ENCODE measurements at places on chromosomes 3 and 15.

DNA sequence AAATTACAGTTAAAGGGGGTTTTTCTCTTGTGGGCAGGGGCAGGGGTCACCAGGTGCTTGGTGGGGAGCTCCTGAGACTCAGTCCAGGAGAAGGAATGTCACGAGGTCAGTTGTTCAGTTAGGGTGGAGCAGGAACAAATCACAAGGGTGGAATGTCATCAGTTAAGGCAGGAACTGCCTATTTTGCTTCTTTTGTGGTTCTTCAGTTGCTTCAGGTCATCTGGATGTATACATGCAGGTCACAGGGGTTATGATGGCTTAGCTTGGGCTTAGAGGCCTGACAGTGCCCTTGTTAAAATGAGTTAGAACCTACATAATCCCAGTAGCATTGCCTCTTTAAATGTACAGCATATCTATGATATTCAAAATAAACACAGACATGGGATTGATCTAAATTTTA is 120.2 kb upstream of the CHD2 start:
- DNase-seq, result no peak

GRCh38 chr3:105402287-105402801 is 35.6 kb downstream of the ALCAM start:
- no peak for DNase-seq

GRCh38 chr3:6679510-6679909 is 181.4 kb upstream of the GRM7 start:
- DNase-seq, result no peak

DNA sequence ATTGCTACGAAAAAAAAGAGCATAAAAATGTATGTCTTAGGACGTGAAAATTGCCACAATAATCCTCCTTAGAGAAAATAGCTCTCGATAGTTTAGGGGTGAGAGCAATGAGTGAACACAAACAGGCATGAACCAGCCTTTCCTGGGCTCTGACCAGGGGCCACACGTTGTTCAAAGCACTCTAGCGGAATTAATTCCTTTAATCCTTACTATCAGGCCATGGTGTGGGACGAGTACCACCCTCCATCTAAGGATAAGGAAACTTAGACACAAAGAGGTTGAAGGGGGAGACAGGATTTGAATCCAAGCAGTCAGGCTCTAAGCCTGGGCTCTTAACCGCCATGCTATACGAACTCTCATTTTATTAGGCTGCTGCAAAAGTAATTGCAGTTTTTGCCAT is 81.9 kb upstream of the CACNA2D3 start:
- DNase-seq, result no peak

- DNase-seq, result no peak
These were observed 72.1 kb downstream of the CLSTN2 start for GRCh38 chr3:140007081-140007480.

- no peak for DNase-seq
These were observed 28.7 kb upstream of the ZNF148 start for GRCh38 chr3:125403789-125404188.

DNA sequence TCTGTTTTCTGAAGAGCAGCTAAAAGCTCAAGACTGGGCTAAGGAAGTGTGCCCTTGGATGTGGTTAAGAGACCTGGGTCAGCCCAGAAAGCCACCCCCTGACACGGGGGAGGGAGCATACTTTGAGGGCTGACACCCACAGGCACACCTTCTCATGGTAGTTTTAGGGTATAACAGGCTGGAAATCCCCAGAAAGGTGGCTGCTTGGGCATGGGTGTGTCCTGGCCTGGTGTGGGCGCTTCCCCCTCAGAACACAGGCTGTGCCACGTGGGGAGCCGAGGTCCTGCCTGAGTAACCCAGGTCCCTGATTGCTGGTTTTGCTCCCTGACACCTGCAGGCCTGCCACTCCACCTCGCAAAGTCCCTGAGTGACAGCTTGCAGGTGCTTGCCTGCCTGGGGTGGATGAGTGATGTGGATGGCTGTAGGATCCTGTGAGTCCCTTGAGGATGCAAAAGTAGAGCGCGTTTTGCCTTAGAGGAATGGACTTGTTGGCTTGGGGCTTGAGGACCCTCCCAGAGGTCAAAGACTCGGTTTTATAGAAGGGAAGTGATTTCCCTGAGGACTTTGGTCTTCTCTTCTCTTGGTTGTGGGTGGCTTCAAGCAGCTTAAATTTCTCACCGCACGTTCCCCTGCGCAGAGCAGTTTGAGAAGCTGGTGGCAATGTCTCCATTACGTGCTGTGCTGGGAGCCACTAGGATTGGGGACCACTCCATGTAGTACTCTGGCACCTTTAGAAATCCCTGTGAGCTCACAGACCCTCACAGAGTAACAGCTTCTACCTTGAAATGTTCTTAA is 94.4 kb downstream of the DNASE1L3 start:
- no peak for DNase-seq
